ENCODE measurements at places on chromosomes 7 and 10.
A peak's percentile ranks its signal among the peaks of the same experiment; 100 is the strongest.

- no peak for DNase-seq
These were observed 231.4 kb downstream of the NSUN6 start for GRCh38 chr10:18419945-18420344.

DNA sequence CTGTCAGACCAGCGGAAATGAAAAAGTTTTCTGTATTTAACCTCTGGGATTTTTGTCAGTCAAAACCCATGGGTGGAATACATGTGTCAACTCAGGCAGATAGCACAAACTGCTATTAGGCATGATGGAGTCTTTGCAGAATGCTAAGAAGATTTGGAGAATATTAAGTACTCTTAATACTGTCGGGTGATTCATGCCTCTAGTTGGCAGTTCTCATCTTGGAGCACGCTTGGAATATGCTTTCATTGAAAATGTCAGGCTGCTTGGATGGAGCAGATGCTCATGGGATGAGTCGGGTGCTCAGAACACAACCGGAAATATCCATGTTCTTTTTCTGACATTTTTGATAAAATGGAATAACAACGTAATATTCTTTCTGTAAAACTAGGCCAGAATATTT is 27.6 kb upstream of the PRKG1 start:
- DNase-seq, result no peak

GRCh38 chr7:139651308-139651707 is 126.5 kb downstream of the HIPK2 start:
- no peak for DNase-seq

GRCh38 chr7:22146961-22147512 is 201.3 kb upstream of the CDCA7L start:
- no peak for DNase-seq

DNA sequence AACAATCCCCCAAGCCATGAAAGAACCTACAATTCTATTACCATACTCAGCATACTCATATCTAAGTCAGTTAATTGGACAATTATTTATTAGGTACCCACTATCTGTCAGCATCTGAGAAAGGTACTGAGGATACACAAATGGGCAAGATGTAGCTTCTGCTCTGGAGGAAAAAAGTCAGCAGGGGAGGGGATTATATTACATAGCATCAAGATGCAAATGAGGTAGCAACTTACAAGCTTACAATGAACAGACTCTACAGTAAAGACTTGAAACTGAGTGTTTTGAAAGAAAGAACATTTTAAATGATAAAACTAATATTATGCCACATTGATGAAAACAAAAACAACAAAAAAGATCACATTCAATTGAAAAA is 10.8 kb upstream of the CUBN start:
- DNase-seq, result no peak

GRCh38 chr7:155764438-155764793 is 47.8 kb downstream of the SHH start:
- no peak for DNase-seq

DNA sequence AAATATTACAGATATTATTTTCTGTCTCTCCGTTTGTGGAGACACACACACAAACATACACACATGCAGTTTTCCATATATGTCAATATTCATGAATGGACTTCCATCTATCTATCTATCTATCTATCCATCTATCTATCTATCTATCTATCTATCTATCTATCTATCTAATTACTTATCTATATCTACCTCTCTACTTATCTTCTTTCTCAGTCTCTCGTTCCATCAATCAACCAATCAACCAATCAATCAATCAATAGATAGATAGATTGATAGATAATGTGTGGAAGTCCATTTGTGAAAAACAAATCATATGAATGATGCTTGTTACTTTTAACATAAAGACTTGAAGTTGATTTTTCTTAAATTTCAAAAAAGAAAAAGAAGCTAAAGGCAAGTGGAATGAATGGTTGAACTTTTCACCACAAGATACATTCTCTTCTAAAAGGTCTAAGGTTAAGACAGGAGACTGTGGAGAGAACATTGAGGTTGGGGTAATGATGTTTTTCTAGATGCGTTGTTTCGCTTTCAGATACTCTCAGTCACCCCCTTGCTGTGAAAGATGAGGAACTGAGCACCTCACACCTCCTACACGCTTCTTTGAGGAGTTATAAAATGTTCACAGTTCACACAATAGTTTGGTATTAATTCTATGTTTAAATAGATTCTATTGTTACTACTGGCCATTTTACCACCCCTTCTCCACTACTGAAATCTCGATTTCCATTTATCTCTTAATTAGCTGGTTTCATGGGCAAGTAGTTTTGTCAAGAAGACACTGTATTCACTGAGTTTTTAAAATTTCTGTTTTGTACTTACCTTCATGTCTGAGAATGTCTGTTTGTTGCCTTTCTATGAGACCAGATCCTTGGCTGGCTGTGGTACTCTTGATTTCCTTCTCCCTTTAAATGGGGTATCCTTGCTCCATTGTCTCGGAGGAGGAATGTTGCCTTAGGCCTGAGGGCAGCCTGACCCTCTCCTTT is 114.1 kb downstream of the EMX2 start:
- peak; percentile 5 for DNase-seq

- no peak for DNase-seq
These were observed 108.4 kb upstream of the HPS1 start for GRCh38 chr10:98555021-98555619.

DNA sequence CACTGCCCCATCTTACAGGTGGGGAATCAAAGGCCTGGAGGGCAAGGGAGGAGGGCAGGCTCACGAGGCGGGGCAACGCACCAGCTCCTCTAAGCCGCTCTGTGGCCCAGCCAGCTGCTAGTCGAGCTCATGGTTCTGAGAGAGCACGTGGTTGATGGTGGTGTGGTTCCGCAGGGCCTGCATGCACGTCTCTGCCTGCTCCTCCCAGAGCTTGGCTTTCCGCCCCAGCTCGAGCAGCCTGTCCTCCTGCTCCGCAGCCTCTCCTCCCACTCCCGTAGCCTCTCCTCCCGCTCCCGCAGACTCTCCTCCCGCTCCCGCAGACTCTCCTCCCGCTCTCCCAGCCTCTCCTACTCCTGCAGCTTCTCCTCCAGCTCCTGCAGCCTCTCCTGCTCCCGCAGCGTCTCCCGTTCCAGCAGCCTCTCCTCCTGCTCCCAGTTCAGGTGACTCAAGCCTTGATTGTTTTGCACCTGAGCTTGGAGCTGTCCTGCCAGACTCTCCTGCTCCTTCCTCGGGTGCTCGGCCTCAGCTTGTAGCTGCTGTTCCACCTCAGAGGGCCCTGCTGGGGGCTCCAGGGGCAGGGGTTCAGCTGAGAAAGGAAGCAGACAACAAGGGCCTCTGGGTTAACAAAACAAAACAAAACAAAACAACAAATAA is 19.1 kb upstream of the MTPAP start:
- DNase-seq, result no peak

- DNase-seq, result peak; percentile 57
These were observed 57.0 kb downstream of the CDC123 start for GRCh38 chr10:12252882-12253546.

- peak; percentile 33 for DNase-seq
These were observed 5.6 kb downstream of the GPR15LG start for GRCh38 chr10:84179059-84179710.

GRCh38 chr7:21142081-21142480 is 285.8 kb upstream of the SP4 start:
- no peak for DNase-seq

DNA sequence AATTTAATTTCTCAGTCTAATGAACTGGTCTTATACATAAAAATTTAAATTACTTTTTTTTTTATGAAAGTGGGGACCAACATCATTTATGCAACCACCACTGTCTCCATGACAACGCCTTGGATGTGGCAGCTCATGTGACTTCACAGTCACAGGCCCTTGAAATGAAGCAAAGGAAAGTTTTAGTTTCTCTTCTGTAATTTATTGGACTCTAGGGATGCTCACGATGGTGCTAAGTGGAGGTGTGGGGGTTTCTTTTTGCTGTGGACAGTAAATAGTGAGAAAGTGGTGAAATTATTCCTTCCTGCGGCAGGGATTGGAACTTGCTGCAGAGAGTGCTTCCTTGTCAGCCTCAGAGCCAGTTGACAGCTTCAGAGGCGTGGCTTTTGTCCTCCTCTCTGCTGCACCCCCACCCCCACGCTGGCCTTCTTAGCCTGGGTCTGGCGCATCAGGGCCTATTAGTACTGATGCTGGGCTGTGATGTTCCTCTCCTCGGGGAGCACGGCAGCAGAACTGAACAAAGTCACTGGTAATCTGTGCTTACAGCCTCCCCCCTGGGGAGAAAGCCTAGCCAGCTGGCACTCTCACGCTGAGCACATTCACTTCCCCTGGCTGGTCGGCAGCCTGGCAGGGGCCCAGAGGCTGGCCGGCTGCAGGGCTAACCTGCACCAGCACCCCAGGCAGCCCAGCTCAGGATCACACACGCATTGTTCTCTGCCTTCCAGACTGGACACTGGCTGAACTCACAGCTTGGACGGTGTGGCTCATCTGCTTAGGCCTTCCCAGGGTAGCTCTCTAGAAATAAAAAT is 517.5 kb upstream of the GALNT17 start:
- no peak for DNase-seq

- no peak for DNase-seq
These were observed 24.6 kb downstream of the PRR15 start for GRCh38 chr7:29588212-29588611.

DNA sequence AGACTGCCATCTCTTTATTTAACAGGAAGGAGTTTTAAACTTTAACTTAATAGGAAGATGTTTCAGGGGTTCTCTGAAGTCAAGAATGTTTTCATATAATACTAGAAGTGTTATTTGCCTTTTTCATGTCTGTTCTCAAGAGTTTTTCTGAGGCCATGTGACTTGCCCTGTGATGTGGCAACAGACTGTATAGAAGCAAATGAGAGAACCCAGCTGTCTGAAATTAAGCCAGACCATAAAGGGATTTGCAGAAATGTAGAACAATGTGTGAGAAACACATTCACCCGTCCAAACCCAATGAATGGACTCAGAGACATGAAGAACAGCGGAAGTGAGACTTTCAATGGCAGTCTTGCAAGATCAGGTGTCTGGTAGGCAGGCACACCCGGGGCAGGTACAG is 23.8 kb downstream of the MAPK8 start:
- no peak for DNase-seq

DNA sequence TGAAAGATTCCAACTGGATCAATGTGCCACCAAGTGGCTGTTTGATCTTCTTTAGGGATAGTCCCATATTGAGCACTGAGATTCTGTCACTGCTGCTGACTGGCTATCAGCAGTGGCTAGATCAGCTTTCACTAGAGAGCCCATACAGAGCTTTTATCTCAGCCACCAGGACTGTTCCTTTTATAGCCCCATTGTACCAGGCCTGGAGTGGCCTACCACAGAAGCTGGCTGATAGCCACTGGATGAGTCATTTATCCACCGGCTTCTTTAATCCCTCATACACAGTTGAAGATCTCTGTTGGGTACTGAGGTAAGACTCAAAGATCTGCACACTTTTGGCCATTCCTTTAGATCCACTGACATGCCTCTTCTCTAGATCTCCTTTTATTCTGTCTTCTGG is 1101.1 kb downstream of the SORCS3 start:
- DNase-seq, result no peak

GRCh38 chr10:11009471-11010308 is 8.0 kb upstream of the CELF2 start:
- no peak for DNase-seq

DNA sequence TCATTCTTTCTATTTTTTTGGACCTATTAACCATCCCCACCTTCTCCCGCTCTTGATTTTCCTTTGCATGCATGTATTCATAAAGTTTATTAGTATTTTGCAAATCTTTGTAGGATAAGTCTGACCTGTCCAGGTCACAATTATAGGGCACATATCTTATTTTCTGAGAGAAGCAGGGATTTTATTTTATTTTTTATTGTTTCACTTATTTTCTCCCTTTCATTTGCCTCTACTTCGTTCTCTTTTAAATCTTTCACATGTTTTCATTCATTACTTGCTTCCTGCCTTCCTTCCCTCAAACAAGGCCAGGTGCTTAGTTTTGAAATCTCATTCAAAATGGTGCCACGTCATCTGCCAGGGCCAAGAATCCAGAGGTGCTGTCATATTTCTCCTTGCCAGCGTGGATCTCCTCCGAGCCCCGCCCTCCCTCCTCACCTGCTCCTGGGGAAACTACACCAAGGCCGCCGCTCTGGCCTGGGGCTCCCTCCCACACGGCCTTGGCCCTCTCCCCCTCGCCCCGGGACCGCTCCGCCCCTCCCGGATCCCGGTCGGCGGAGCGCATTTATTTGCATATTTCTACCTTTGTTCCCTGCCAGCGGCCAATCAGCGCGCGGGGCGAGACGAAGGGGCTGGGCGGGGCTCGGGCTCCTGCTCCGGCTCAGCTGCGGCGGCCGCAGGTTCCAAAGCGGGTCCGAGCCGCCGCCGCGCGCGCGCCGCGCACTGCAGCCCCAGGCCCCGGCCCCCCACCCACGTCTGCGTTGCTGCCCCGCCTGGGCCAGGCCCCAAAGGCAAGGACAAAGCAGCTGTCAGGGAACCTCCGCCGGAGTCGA is at the start of gene TSPAN13:
Gene TSPAN13, plus strand, starts transcription at position 654 of the 830 bp plus-strand sequence. CDS start 213 bp downstream, outside the sequence.
- peak; percentile 51 for DNase-seq

- DNase-seq, result peak; percentile 68
These were observed 1.2 kb downstream of the TECPR1 start for GRCh38 chr7:98250789-98251188.

GRCh38 chr10:86163522-86164173 is 202.9 kb downstream of the GRID1 start:
- no peak for DNase-seq

- peak; percentile 29 for DNase-seq
These were observed 70.8 kb downstream of the SGMS1 start for GRCh38 chr10:50552771-50553535.

DNA sequence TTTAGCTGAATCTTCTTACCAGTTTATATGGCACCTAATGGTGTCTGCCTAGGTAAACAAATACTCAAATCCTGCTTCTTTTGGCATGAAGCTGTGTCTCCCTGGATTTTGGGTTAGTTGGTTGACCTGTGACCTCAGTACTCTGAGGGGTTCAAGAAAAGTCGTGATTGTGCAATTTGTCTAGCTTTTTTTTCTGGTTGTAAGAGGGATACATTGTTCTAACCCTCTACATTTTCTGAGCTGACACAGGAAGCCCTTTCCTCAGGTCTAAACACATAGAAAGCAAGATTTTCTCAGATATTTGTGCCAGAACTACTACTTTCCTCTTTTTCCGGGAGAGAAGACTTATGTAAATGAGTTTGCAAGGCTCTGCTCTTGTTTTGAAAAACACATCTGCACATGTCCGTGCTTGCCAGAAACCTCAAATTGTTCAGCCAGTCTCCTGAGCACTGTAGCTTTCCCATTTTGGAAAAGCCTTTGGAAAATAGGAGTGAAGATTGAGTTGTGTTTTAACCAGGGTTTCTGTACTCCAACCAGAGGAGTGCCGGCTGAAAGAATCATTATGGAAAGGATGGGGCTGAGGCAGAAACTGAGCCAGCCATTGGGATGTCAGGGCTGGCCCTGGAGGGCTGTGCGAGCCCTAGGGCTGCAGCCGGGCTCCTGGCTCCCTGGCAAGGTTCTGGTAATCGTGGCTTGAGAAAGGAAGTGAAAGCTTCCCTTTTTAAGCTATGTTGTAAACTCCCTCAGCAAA is 31.3 kb upstream of the CXCL12 start:
- DNase-seq, result no peak
